ENCODE measurements at places on chromosomes 11 and 22.

GRCh38 chr22:44990810-44991209 is 19.0 kb downstream of the PHF21B start:
- DNase-seq, result no peak

DNA sequence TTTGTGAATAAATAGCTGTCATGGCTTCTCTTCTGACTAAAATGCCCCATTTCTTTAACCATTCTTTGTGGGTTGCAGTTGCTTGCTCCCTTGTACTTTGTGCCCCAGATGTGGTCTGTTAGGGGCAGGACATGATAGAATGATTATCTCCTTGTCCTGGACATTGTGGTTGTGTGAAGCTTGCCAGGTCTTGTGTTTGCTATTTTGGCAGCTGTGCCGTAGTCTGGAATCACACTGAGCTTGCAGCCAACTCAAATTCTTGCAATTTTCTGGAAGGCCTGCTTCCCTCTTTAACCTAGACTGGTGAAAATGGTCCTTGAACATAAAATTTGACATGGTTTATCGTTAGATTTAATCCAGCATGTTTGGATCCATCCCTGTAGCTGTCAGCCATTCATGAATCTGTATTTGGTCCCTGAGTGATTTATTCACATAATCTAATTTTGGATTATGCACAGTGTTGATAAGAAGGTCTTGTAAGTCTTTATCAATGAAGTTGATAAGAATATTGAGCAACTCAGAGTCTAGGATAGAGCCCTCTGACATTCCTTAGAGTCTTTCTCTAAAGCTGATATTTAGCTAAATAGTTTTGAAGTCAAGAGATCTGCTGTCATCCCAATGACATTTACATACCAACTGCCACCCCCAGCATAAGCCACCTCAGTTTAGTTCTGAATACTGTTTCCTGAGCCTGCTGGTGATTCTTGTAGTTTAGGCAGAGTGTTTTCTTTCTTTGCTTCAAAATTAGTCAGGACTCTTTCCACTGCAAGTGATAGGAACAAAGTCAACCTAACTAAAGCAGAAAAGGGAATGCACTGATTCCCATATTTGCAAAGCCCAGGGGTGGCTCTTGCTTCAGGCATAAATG is 9.8 kb downstream of the SPON1 start:
- DNase-seq, result no peak

DNA sequence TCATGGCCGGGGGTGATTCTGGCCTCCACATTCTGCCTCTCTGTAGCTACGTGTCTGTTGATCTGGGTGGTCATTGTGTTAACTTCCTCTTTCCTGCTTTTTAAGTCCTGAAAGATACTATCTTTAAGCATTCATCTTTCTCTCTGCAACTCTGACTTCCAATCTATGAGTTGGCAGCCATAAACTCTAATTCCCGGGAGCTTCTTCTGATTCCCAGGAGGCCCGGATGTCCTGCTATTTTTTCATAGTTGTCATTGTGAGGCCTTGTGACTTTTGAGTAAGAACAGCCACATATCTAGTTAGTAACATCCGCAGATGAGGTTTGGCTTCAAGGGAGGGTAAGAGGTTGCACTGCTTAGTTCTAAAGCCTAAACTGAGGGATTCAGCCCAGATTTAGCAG is 107.8 kb downstream of the SYN3 start:
- DNase-seq, result no peak

GRCh38 chr11:118003456-118003855 is 17.3 kb downstream of the IL10RA start:
- DNase-seq, result no peak

- no peak for DNase-seq
Observed at GRCh38 chr22:44159811-44160210, 20.9 kb upstream of the PARVG start.

DNA sequence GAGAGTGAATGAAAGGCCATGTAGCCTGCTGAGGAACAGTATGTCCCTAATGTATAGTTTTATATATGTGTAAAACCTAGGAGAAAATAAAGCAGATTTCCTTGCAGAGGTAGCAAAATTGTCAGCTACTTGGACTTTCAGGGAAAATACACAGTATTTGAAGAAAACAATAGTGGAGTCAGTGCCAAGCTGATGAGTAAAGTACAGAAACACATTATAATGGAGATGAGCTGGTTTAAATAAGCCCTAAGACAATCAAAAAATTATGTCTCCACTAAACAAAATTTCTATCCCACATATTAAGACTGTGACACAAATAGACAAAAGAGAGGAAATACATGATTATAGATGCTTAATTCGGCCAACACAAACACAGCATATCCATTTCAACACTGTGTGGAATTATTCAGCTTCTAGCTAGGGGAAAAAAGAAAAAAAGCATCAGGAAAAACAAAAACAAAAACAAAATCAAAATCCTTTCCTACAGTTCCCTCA is 75.9 kb downstream of the MAML2 start:
- DNase-seq, result no peak

- DNase-seq, result no peak
Observed at GRCh38 chr22:37188901-37189466, 937 bp upstream of the C1QTNF6 start.

DNA sequence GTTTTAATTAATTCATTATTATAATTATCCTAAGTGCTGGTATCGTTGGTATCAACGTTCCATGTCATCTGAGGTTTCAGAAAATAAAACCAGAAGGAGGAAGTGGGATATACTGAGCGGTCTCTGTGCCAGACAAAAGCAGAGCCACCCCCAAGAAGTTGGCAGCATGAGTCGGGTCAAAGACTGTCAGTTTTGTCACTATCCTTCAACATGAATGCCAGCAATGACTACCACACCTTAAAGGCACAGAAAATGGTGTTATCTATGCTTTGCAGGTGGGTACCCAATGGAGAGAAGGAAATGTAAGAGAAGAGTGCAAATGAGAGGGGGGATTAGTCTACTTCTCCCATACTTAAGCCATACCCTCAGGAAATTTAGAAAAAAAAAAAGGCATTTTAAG is 408.5 kb downstream of the OPCML start:
- DNase-seq, result no peak

- DNase-seq, result no peak
Observed at GRCh38 chr11:4191031-4191571, 96.5 kb downstream of the RRM1 start.

DNA sequence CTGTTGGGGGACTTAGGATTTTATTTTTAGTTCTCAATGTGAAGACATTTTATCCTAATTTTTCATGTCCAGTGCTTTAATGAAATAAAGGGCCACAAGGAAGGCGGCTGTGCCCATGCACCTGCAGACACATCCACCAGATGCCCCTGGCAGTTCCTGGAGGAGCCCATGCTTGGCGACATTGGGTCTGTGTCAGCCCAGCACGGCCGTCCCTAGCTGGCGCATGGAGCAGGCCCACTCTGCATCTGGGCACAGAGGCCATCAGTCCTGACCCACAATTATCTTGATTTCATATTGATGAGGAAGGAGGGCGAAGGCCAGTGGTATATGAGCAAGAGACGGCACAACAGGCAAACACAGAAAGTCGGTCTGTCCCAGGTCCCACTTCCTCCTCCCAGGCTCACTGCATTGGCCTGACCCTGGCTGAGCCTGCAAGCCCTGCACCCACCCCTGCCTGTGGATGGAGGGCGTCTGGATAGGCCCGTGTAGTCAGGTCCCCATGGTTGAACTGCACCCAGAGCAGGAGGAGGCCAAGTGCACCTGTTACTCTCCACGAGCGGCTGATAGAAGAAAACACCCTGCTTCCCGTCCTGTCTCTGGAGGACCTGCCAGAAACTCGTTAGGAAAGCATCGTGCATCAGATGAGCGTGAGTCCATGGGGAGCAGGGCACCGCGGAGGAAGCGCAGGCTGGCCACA is 296.9 kb downstream of the BRD1 start:
- no peak for DNase-seq

DNA sequence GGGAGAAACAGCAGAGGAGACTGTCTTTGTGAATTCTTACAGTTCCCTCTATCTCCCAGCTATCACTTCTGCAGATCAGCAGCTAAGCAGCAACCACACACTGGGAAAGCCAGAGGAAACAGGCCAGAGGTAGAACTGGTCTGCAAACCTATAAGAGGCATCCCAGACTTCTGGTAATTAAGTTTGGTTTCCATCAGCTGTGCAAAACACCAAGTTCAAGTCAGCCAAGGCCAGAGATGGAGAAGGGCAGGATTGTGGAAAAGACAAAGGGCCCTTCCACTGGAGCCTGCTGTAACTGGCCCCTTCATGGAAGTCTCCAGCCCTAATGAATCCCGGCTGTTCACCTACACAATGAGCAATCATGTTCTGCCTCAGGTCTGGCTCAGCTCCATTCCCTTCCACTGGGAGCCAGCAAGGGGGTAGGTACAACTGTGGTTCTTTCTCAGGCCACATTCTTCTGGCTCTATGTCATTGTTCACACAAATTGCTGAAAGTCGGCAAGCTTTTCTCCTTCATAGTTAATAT is 4.6 kb upstream of the PAMR1 start:
- DNase-seq, result no peak

- no peak for DNase-seq
Observed at GRCh38 chr11:64379817-64380709, 21.1 kb downstream of the RPS6KA4 start.

- DNase-seq, result no peak
Observed at GRCh38 chr11:44285756-44286155, 24.2 kb downstream of the ALX4 start.
